ENCODE measurements at places on chromosomes 1 and 21.

DNA sequence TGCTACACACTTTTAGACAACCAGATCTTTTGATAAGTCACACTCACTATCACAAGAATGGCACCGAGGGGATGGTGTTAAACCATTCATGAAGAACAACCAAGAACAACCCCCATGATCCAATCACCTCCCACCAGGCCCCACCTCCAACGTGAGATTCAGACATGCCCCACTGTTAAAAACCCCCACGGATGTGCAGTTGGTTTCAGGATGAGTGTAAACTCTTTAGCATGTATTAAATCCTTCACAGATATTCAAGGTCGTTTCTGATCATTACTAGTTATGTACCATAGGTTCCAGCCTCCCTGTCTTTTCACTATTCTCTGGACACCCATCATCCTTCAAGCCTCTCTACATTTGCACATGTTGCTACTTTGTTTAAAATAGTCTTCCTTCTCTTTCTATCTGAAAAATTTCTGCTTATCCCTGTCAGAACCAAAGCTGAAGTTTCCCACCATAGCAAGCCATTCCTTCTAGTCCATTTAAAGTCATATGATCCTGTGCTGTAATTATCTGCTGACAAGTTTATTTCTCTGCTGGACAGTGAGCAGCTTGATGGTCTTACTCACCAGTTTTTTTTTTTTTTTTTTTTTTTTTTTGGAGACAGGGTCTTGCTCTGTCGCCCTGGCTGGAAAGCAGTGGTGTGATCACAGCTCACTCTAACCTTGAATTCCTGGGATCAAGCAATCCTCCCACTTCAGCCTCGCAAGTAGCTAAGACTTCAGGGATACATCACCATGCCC is 36.8 kb downstream of the MAP10 start:
- no peak for DNase-seq

DNA sequence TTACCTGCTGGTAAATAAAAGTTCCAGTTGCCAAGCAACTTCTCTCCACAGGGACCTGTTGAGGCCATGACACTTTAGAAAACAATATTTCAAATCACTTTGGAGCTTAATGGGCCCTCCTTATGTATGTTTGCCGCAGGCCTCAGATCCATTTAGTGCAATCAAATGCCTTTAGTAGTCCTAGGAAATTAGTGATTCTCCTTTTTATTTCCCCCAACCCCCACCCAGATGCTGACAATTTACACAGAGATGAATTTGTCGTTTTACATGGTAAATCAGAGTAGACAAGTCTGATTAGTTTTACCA is 83.6 kb downstream of the CLIC4 start:
- DNase-seq = no peak

DNA sequence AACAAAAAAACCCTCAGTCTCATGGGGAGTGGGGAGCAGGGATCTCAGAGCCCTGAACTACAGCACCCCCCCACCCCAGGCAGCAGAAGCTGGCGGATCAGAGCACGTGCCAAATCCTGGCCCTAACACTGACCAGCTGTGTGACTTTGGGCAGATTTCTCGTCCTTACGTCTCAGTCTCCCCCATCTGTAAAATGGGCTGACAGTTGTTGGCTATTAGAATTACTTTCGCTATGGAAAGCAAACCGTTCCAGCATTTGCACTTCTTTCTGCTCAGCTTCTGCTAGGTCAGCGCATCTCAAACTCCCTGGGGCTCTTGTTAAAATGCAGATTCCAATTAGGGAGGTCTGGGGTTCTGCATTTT is 15.5 kb downstream of the TNFRSF8 start:
- DNase-seq = no peak

GRCh38 chr1:156812293-156812990 is 4.2 kb downstream of the SH2D2A start:
- no peak for DNase-seq

All from suppressor macrophage (primary cell).